ENCODE measurements at places on chromosomes 1 and 21. TPM values are rescaled to one million over a fixed set of nuclear protein-coding genes. Genes with fewer than 3 reads are reported as not detected.

GRCh38 chr1:30474818-30475200, 248.6 kb downstream of the MATN1 start:
- no peak overlapping the region for H3K4me3 ChIP-seq
- no peak for DNase-seq
- H3K27ac ChIP-seq: no peak overlapping the region
- H3K27me3 ChIP-seq: peaks cover 16% of the 10 kb centered on the region
- H3K4me1 ChIP-seq: no peaks in the 10 kb centered on the region

The CRNN gene
- not detected for total RNA-seq

The AADACL4 gene
- total RNA-seq: not detected

GRCh38 chr1:100989306-100990077, 36.1 kb downstream of the DPH5 start:
- H3K27me3 ChIP-seq: no peaks in the 10 kb centered on the region

The PTPRF gene
- 224 TPM for total RNA-seq

The C1orf116 gene
- total RNA-seq: 3.6 TPM

The C1orf87 gene
- not detected for total RNA-seq

- H3K4me3 ChIP-seq: no peak overlapping the region
- H3K4me1 ChIP-seq: peaks cover 50% of the 10 kb centered on the region
- DNase-seq: no peak
- peak overlapping the region; percentile 54 for H3K27ac ChIP-seq
- peaks cover 19% of the 10 kb centered on the region for H3K36me3 ChIP-seq
- no peaks in the 10 kb centered on the region for H3K27me3 ChIP-seq
Measured at GRCh38 chr1:36352125-36352909, 28.9 kb upstream of the EVA1B start.

DNA sequence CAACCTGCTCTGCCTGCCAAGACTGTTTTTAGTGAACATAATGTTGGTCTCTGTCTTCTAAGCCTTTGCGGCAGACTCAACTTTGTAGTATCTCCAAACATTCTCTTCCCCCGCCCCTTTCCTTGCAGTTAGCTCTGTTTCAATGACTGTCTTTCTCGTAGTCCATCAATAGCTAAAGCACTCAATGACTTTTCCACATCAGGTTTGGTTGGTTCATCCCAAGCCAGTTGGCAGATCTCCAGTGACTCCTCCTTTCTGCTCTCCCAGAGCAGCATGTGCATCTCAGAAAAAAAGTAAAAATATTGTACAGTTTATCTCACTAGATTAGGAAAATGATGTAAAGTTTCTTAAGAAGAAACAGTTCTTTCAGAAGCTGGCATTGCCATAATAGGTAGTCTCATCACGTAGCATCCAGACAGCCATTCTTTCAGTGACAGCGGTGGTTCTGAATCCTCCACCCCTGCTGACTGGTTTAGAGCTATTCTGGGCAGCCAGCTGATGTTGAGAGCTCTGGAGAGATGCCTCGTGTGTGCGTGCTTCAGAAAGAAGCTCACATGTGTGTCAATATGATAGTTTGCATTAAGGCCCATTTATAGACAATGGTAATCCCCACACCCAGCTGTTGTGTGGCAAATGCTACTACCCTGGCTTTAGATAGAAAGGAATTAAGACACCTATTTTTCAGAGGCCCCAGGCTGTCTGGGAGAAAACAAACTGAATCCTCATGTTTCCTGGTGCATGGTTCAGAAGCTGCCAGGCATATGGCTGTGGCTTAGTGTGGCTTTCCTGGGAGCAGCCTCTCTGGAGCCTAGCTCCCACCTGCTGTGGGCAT, 53.2 kb downstream of the CNN3 start:
- H3K4me3 ChIP-seq: no peak overlapping the region
- H3K36me3 ChIP-seq: no peaks in the 10 kb centered on the region
- no peaks in the 10 kb centered on the region for H3K4me1 ChIP-seq
- no peak overlapping the region for H3K27ac ChIP-seq

DNA sequence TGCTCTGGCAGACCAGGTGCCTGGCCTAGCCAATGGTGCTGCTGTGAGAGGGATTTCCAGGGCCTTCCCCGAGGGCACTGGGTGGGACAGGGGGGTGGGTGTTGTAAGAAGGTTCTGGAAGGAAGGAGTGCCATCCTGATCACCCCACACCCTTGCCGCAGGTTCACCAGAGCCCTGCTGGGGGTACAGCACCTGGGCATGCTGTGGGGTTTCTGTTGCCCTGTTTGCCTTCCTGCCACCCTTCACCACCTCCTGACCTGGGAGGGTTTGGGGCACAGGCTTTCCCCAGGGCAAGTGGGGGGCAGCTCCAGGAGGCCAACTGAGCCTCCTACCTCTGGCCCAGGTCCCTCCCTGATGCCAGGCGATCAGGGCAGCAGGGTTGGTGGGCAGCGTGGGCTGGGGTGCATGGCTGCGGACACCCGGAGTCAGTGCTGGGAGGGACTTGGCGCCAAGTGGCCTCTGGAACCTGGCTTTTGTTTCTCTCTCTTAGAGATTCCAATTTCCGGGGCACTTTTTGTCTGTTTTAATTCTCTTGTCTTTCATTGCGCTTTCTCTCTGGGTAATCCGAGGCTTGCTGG, 318.8 kb downstream of the PTPRU start:
- no peaks in the 10 kb centered on the region for H3K27me3 ChIP-seq
- no peaks in the 10 kb centered on the region for H3K36me3 ChIP-seq
- no peak overlapping the region for H3K27ac ChIP-seq
- H3K4me3 ChIP-seq: no peak overlapping the region
- no peak for DNase-seq
- no peaks in the 10 kb centered on the region for H3K4me1 ChIP-seq

The PLD5 gene
- total RNA-seq: not detected

DNA sequence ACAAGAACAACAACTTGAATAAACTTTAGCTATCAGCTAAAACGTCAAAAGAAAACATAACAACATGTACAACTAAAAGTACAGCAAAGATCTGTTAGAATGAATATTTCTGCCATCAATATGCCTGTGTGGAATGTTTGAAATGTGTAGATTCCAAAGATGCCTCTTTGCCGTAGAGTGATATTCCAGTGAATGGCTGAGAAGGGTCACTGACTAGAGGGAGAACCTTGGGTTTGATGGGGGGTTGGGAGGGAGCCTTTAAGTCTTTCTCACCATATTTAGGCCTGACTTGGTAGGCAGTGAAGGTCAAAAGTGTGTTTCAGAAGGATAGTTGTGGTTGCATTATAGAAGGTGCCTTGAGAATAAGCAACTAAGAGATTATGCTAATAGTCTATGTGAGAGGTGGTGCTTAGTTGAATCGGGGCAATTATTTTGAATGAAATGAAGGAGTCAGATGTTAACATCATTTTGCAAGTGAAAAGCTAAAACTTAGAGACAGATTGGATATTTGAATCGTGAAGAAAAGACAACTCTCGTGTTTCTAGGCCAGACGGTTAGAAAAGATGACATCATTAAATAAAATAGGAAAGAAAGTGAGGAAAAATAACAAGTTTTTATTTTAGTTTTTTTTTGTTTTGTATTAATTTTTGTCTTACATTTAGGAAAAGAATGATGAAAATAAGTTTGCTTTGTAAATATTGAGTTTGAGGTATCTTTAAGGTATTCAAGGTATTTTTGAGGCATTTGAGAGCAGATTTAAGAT, 53.8 kb downstream of the PLA2G4A start:
- no peaks in the 10 kb centered on the region for H3K27me3 ChIP-seq
- H3K27ac ChIP-seq: no peak overlapping the region
- H3K4me3 ChIP-seq: no peak overlapping the region
- H3K36me3 ChIP-seq: no peaks in the 10 kb centered on the region
- H3K4me1 ChIP-seq: no peaks in the 10 kb centered on the region
- no peak for DNase-seq

DNA sequence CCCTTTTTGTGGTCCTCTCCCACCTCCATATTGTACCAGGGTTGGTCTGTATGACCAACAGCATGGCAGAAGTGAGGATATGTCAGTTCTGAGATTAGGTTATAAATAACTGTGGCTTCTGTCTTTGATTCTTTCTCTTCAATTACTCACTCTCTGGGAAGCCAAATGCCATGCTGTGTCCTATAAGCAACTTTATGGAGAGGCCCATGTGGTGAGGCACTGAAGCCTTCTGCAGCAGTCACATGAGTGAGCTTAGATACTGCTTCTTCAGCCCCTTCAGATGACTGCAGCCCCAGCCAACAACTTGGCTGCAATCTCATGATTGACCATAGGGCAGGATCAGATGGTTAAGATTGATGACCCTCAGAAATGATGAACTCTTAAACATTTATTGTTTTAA, 34.0 kb upstream of the SAMD13 start:
- peaks cover 40% of the 10 kb centered on the region for H3K4me1 ChIP-seq
- H3K36me3 ChIP-seq: no peaks in the 10 kb centered on the region
- no peak overlapping the region for H3K4me3 ChIP-seq
- no peaks in the 10 kb centered on the region for H3K27me3 ChIP-seq
